ENCODE measurements at places on chromosomes 1 and 21. TPM values are rescaled to one million over a fixed set of nuclear protein-coding genes. Genes with fewer than 3 reads are reported as not detected.

CDC7 gene
- polyA plus RNA-seq: 0.41 TPM

CD101 gene
- polyA plus RNA-seq: 1.1 TPM

FALEC gene
- 0.18 TPM for polyA plus RNA-seq

GREM2 gene
- 0.03 TPM for polyA plus RNA-seq

CD84 gene
- 1.4 TPM for polyA plus RNA-seq

HHAT gene
- 1.4 TPM for polyA plus RNA-seq

TTC39A gene
- 1.9 TPM for polyA plus RNA-seq
